Diencephalon (tissue), 1 donor: ENCODE measurements at places on chromosomes 6 and 20. TPM values are rescaled to one million over a fixed set of nuclear protein-coding genes. Genes with fewer than 3 reads are reported as not detected.

GPRC6A gene
- not detected for total RNA-seq

PPP1R14C gene
- 35.5 TPM for total RNA-seq

ABHD16B gene
- not detected for total RNA-seq

TRIM15 gene
- total RNA-seq, result not detected

NXT1 gene
- 13.8 TPM for total RNA-seq

C6orf141 gene
- total RNA-seq, result 1.6 TPM

OR5V1 gene
- not detected for total RNA-seq

NOX3 gene
- total RNA-seq, result not detected

RAET1G gene
- total RNA-seq, result not detected

TBC1D20 gene
- 18.9 TPM for total RNA-seq

TFEB gene
- 3.5 TPM for total RNA-seq

THBS2 gene
- total RNA-seq, result 14.1 TPM

FNDC1 gene
- 0.46 TPM for total RNA-seq

PLN gene
- 0.46 TPM for total RNA-seq

TFB1M gene
- total RNA-seq, result 20.8 TPM

TP53TG5 gene
- total RNA-seq, result not detected

ACOT8 gene
- total RNA-seq, result 40.4 TPM

BMP2 gene
- total RNA-seq, result 6.7 TPM

SPEF1 gene
- 5.1 TPM for total RNA-seq

MAPK13 gene
- total RNA-seq, result 3.9 TPM

KCTD20 gene
- 60.9 TPM for total RNA-seq

PNPLA1 gene
- total RNA-seq, result not detected

OR2H1 gene
- not detected for total RNA-seq

RNF182 gene
- total RNA-seq, result 33.0 TPM

MCM9 gene
- 10.6 TPM for total RNA-seq

TSHZ2 gene
- 22.1 TPM for total RNA-seq

ADTRP gene
- 0.69 TPM for total RNA-seq

SEL1L2 gene
- 0.23 TPM for total RNA-seq

NSFL1C gene
- 40.8 TPM for total RNA-seq

RFX6 gene
- total RNA-seq, result not detected

MCUR1 gene
- 30.2 TPM for total RNA-seq

ULBP3 gene
- total RNA-seq, result 14.1 TPM

GSTA2 gene
- total RNA-seq, result not detected

PI16 gene
- 1.2 TPM for total RNA-seq

ZSCAN16 gene
- 8.8 TPM for total RNA-seq

EEF1A2 gene
- total RNA-seq, result 313 TPM
